Activated gamma-delta T cell treated with anti-CD3 and anti-CD28 coated beads, Interleukin-2, amount 50 U/mL, for 16 hours (primary cell): ENCODE measurements at places on chromosomes 4 and X.

DNA sequence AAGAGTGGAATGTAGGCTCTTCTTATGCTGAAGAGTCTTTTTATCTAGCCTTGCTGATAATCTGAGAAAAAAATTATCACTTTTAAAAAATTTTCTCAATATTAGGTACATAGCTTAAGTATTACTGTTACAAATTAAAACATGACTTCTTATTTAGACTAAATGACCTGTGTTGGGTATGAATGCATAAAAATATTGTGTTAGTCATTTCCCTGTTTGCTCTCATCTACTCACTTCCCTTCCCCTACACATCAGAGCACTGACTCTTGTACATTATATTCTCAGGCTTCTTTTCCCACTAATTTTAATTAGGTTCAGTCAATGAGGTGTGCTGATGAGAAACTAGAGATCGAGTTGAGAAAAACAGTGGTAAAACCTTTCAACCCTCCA, 881.0 kb downstream of the PCDH18 start:
- DNase-seq = no peak

DNA sequence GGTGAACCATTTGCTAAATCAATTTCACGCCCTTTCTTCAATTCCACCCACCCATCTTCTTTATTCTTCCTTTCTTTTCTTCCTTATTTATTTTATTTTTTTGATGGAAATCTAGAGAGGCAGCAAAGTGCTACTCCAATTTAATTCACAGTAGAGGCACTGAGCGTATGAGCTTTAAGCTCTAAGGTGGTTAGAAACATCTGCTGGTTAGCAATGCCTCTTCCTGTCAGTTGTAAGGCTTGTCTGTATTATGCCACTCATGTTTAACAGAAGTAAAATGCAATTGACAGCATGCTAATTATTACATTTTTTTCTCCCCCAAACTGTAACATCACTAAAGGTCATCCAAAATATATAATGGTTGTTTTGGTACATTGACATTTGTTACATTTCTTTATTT, 103.8 kb downstream of the EPHA5 start:
- DNase-seq = no peak

GRCh38 chr4:150382028-150382427, 199.9 kb upstream of the MAB21L2 start:
- DNase-seq = no peak

DNA sequence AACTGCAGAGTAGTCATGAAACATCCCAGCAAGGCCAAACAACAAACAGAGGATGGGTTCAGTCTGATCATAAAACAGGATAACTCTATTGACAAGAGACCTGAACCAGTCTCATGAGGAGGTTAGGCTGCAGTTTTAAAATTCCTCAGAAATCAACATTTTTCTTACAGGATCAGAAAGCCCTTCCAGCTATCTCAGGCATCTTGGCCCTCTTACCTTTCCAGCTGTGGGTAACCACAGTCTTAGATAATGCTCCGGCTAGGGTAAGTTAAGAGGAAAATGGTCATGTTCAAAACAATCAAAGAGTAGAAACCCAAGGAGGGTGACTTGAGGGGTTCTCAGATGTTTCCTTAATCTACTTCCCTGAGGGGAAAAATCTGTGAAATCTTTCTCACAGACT, 5.1 kb downstream of the CTSO start:
- no peak for DNase-seq

GRCh38 chrX:12480956-12481355, 310.3 kb upstream of the PRPS2 start:
- no peak for DNase-seq

DNA sequence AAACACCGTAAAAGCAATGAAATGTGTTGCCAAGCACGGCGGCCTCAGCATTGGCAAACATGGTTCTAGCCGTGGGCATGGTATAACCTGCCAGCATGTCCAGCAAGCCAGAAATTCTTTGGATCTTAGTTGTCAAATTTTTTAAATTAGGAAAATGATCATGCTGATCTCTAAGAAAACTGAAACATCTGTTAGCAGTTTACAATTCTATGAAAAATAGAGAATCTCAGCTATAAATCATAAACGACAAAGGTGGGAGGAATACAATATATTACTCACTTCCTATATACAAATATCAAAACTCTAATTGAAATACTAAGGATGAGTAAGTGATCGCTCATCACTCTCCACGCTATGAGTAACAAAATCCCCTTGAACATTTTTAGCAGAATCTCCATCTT, 130.3 kb downstream of the ADGRA3 start:
- no peak for DNase-seq

DNA sequence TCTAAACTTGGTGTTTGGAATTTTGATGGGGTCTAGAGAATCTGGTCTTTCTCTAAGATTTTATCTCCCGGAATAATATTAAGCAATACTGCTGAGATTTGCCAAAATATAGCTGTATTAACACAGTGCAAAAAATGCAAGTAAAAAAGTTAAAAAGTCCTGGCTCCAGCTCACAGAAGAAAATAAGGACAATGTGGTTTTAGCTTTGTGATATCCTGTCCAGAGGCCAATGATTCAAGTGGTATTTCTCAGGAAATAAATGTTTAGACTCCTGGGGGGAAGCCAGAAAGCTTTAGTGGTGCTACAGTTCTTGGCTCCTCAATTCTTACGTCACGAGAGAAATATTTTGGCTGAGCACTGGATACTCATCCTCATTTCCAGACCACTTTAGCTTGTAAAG, 40.9 kb upstream of the IL13RA2 start:
- DNase-seq = no peak

DNA sequence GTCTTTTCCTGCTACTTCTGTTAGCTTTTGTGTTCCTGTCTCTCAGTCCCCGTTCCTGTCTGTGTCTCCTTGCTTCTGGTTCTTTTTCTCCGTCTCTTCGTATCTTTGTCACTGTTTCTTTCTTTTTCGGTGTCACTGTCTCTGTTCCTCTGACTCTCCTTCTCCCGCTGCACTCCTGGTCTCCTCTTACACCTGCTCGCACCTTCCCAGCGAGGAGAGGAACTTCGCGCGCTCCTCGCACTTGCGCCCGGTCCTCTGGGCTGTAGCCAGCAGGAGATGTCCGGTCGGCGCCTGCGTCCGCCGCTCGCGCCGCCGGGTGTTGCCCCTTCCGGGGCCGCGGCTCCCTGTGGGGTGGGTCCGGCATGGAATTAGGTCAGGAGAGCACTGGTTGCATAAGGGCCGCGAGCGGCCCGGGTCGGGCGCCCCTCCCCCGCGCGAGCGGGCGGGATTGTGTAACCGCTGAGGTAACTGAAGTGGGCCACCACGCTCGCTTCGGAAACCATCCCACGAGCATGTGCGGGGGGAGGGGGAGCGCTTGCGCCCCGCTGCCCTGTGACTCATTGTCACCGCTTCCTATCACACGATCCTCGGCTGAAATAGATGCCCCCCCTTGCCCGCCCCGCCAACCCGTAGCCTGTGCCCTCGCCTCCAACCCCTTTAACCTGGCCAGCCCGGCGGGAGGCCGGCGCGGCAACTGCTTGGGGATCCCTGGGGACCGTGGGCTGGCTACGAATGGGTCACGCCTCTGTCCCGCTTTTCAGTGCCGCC, 1.6 kb downstream of the LONRF3 start:
- DNase-seq = peak; percentile 60

DNA sequence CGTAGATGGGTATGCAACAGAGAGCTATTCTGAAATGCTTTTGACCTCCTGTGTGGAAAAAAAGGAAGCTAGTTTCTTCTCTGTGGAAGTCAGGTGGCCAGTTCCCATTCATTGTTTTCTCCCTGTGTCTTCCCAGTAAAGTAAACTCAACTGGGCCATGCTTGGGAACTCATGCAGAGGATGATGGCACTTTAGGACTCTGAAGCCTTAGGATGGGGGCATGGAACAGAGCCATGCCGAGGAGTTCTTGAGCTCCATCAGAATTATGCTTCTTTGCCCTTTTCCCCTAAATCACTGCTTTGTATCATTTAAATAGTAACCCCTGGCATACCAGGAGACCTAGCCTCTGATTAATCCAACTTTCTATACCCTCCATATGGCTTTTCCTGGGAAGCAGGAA, 3.2 kb downstream of the TMEM164 start:
- no peak for DNase-seq

DNA sequence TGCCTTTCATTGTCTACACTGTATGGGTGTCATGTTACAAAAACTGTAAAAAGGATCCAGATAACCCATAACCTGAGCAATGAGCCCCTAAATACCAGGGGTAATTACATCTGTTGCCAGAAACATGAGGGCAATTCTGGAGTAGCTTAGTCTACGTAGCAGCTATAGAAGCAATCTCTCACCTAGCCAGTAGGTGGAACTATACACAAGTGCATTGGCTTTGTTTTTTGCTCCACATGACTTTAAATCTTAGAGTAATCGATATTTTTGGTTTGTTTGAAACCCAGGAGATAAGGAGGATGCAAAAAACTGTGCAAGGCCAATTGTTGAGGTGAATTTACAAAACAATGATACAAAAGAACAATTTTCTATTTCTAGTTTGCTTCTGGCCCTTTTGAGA, 57.5 kb downstream of the GPR82 start:
- no peak for DNase-seq

GRCh38 chr4:6955261-6955911, 45.8 kb downstream of the TBC1D14 start:
- DNase-seq = no peak

DNA sequence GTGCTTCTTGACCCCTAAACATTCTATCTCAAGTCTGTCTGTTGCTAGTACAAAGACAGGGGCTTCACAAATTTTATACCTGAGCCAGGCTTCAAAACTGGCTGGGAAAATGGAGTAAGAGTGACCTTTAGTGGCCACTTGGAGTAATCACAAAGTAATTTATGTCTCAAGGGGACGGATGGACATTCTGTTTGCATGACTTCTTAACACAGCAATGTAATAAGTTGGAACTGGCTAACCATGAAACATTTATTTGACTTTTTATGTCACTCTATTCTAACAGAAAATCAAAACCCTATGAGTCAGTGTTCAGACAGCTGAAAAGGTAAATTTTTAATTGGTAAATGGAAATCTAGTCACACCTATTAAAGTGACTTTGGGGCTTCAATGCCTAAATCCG, 600.6 kb downstream of the ANKRD50 start:
- DNase-seq = no peak

DNA sequence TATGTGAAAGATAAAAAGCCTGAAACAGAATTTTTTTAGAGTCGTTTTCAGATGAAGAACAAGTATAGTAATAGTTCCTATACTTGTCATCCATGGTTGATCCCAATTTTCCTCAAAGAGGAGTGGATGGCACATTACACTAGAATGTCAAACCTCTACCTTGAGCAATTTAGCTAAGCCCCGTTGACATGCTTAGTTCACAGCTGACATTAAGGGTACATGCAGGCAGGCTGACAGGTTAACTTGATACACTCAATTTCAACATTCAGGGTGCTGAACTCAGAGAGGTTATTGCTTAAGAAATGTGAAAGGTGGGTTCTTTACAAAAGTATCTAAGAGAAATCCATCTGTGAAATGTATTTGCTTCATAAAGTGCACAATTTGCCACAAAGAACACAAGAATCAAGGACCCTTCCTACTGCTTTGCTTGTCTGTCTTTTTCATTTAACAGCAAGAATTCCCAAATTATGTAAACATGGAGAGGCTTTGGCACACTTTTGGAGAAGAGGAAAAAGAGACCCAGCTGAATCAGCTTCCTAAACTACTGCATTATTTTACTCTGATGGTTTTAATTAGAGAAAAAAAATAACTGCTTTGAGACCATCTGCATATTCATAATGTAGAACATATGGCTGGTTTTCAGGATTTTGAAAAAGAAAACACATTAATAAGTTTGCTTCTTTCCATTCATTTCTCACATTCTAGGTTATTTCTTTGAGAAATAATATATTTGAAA, 122.5 kb upstream of the DDIT4L start:
- no peak for DNase-seq
